ENCODE measurements at places on chromosomes 2 and 18.

DNA sequence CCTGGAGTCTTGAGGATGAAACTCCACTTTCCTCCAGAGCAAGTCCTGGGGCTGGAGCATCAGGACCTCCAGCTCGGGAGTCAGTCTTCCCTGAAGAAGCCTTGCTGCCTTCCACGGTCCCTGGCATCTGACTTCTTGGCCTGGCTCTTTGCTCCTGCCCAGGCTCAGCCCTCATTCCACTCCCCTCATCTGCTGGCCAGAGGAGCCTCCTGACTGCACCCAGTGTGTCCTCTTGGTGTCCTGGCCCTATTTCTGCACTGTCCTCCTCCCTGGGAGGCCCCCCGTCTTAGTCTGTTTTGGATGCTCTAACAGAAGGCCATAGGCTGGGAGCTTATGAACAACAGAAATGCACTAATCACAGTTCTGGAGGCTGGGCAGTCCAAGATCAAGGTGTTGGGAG, 231.5 kb downstream of the LOXHD1 start:
- DNase-seq, result no peak

GRCh38 chr2:67936969-67937368, 125.8 kb downstream of the C1D start:
- DNase-seq, result no peak

GRCh38 chr18:69647702-69648101, 247.0 kb downstream of the DOK6 start:
- DNase-seq, result no peak

DNA sequence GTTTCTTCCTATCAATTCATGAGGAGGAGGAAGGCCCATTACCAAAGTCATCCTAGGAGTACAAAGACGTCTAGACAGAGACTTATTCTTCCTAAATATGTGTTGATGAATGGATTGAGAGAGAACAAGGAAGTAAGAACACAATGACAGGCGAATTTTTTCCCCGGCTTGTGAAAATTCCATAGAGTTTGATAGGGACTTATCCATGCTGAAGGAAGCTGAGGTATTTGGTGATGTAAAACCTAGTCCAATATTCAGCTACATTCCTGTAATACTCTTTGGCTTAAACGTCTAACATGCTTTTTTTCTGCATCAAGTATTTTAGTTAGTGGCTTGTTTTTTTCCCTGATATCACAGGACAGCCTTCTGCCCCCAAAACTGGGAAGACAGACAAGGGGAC, 121.9 kb upstream of the MYT1L start:
- DNase-seq, result no peak

DNA sequence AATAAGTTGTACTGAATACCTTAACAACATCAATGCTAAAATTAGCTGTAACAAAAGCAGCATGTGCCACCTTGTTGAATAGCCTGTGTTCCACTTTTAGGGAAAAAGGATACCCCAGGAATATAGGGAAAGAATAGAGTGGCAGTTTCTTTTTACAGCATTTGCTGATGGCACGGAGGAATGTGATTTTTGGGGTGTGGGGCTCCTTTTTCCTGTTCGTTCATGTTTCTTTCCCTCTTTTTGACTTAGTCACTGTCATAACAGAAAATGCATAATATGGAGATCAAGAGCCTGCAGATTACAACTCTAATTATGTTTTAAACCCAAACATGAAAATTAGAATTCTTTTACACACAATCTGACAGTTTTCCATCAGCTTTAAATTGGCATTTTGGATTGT, 60.4 kb downstream of the MAP3K20 start:
- DNase-seq, result no peak

GRCh38 chr2:230873661-230874401, 9.1 kb downstream of the ITM2C start:
- DNase-seq, result no peak

DNA sequence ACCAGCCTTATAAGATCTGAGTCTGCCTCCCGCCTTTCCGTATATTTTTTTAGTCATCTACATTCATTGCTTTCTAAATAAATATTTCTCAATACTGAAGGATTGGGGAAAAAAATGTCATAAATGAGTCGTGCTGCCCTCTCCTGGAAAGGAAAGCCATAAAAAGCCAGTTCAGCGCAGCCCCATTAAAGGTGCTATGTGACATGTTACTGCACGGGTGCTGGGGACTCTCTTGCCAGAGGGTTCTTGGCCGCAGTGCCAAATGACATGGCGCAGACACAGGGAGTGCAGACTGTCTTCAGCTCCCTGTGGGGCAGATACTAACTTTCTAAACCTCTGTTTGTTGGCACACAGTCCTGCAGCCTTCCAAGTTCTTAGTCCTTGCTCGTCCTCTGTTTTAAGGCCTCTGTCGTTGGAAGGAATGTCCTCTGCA, 53.7 kb upstream of the MAP3K20 start:
- no peak for DNase-seq

DNA sequence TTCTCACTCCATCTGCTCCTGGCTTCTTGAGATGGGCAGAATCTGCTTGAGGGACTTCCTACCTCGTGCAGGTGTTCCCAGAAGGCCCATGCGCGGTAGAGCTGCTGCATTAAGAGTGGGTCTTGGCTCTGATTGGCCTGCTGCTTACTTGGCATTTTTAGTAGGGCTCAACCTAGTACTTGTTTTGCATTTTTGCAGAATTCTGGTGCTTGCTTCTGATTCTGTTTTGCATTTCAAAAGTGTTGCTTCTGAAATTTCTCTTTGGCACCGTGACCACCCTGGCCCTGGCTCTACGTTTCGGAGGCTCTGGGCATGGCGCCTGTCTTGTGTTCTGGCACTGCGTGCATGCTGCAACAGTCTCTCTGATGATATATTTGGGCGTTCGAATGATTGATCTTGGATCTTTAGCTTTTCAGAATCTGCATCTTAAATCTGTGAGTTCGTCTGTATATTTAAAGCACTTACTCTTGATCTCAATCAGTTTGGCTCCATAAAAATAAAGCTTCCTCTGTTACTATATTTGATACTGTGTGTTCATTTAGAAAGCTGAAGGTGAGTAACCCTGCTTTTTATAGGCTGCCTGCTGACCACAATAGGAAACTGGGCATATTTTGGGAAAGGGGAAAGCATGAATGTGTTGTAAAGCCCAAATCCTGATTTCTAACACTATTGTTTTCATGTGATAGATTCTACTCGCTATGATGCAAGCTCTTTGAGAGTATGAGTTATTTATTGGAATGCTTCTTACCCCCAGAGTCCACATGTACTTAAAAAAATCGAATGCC, 22.2 kb downstream of the EFR3B start:
- DNase-seq, result no peak

- no peak for DNase-seq
Observed at GRCh38 chr2:147273106-147273505, 571.7 kb upstream of the ACVR2A start.

- no peak for DNase-seq
Observed at GRCh38 chr2:75500633-75501032, 60.1 kb downstream of the EVA1A start.

- no peak for DNase-seq
Observed at GRCh38 chr18:34740101-34740500, 30.0 kb downstream of the DTNA start.

GRCh38 chr2:158967731-158968395, 577 bp upstream of the TANC1 start:
- peak; percentile 89 for DNase-seq

GRCh38 chr2:101479810-101480209, 4.9 kb upstream of the RFX8 start:
- no peak for DNase-seq

DNA sequence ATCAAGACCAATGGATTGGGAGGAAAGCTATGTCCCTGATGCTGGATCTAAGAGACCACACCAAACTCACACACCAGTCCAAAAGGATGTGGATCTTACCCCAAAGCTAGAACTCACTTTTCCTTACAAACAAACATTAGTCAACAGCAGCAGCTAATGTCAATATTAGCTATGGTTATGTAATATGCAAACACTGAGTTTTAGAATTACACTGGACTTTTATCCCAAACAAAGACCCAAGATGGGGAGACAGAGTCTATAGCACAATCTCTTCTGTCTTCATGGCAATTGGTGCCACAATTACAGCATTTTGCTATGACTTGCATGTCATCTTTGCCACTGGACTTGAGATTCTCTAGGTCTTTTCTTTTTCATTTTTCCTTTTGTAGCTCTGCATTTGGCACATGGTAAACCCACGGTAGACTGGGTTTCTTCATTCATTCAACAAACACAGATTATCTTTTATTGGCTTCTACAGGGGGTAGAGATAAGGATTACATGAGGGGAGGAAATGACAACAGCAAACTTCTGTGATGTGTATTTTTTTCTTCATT, 59.0 kb downstream of the SPRED2 start:
- DNase-seq, result no peak

- peak; percentile 56 for DNase-seq
Observed at GRCh38 chr2:72143441-72144273, 4.0 kb downstream of the CYP26B1 start.

DNA sequence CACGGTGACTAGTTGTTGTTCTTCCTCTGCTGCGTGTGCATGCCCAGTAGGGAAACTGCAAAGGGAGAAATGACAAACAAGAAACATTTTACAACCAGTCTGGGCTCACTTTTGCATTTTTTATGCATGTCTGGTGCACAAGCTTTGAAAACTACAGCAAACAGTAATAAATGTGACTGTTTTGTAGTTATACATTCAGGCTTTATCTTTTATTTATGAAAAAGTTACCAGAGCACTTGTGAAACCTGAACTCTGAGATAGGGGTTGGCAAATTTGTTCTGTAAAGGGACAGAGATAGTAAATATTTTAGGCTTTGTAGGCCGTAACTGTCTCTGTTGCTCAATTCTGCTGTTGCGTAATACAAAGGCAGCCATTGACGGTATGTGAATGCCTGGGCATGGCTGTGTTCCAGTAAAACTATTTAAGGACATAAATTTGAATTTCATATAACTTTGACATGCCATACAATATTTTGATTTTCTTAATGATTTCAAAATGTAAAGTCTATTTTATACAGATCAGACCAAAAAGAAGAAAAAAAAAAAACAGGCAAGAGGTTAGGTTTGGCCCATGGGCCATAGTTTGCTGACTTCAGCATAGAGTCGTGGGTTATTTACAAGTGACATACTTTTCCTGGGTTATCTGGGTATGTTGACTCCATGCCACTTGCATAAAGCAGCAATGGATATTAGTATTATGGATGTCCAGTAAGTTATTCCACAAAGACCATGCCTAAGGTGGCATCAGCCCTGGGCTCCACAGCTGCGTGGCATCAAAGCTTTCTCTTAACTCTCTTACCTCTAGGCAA, 53.6 kb upstream of the EML6 start:
- no peak for DNase-seq

DNA sequence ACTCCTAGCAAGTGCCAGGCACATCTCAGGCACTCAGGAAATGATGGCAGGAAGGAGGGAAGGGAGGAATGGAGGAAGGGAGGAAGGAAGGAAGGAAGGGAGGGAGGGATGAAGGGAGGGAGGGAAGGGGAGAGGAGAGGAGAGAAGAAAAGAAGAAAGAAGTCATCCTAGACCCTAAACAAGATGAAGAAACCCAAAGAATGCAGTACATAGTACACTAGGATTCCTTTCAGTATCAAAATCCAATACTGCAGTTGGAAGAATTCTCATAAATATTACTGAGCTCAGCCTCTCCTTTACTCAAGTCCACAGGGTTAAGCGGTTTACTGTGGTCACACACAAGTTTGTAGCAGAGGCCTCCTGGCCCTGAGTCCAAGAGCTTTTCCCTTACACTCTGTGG, 155.7 kb upstream of the ETAA1 start:
- no peak for DNase-seq

DNA sequence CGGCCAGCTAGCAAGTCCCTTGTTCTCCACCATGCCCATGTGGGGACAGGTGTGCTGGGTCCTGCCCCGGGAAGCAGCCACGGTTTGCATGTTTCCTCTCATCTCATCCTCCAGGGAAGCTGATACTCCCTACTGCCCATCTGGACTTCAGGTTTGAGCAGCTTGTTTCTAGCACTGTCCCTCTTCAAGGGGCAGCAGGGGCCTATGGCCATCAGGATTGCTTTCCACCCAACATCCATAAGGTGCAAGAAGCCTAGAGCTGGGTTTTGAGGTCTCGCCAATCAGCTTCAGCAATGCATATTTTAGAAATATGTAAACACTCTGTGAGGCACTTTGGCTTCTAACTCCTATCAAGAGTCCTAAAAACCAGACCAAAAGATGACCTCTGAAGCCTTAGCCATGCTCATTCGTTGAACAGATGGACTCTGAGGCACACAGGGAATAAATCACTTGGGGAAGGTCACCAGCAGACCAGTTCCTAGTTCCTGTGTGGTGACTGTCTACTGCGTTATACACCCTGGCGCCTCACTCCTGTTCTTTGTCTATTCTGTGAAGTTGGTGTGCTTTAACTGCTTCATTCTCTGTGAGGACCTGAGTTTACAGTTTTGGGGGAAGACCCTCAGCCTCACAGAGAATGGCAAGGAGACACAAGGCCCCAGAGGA, 192.6 kb upstream of the TWIST2 start:
- no peak for DNase-seq

GRCh38 chr2:188787658-188788240, 186.4 kb upstream of the COL3A1 start:
- DNase-seq, result no peak

GRCh38 chr2:153287109-153287801, 191.3 kb downstream of the RPRM start:
- DNase-seq, result peak; percentile 90

- DNase-seq, result no peak
Observed at GRCh38 chr2:38400513-38400912, 23.4 kb upstream of the ATL2 start.

DNA sequence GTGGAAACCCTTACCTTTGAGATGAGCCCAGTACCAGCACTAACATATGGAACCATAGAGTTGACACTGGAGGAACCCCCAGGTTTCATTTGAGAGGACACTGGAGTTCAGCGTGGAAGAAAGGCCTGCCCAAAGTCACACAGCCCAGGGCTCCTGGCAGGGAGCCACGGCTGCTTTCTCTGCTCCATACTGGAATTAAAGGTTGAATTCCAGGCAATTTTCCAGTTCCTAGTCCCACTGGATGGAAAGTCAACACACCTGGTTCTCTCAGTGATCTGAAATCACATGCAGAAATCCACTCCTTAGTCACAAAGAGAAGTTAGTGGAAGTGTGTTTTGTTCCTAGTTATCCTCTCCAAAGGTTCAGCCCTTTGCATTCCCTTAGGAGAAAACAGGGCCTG, 336.1 kb upstream of the SKOR2 start:
- no peak for DNase-seq

DNA sequence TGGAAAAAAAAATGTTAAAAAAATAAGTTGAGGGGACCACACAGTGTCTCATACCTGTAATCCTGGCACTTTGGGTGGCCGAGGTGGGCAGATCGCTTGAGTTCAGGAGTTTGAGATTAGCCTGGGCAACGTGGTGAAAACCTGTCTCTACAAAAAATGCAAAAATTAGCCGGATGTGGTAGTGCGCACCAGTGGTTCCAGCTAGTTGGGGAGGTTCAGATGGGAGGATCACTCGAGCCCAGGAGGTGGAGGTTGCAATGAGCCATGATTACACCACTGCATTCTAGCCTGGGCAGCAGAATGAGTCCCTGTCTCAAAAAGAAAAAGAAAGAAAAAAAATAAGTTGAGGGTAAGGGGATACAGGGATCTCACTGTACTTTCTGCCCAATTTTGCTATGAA, 6.1 kb upstream of the KYNU start:
- DNase-seq, result no peak

GRCh38 chr2:183604065-183604464, 479.8 kb downstream of the NUP35 start:
- no peak for DNase-seq

All from neural progenitor cell (in vitro differentiated cells).